Pulmonary artery endothelial cell (primary cell): ENCODE measurements at places on chromosomes 7 and 10. TPM values are rescaled to one million over a fixed set of nuclear protein-coding genes. Genes with fewer than 3 reads are reported as not detected.

DNA sequence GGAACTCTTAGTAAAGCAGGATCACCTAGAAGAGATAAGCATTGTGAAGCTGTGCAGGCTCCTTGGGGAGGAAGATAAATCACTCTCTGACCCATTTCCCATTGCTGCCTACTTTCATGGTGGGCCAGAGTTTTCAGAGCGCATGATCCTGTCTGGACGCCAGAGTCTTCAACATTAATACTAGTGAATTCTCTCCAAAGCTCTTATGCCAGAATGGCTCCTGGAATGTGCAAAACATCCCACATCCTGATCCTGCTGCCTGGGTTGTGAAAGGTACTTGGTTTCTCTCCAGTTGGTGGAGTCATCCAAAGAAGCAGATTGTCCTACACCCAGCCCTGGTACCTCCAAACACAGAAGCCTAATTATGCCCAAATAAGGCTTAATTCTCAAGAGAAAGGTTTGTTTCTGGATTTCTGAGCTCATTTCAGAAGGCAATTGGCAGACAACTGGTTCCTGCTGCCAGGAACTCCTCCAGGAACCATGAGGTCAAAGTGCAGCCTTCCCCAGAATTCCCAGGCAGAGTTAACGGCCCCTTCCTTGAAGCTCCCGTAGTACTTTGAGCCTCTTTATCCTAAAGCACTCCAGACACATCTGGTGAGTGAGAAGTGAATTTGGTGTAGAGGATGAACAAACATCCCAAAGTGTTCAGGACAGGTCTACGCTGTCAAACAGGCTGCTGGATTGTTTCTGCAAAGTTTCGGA, 495.2 kb downstream of the PLXNA4 start:
- DNase-seq, result no peak

DNA sequence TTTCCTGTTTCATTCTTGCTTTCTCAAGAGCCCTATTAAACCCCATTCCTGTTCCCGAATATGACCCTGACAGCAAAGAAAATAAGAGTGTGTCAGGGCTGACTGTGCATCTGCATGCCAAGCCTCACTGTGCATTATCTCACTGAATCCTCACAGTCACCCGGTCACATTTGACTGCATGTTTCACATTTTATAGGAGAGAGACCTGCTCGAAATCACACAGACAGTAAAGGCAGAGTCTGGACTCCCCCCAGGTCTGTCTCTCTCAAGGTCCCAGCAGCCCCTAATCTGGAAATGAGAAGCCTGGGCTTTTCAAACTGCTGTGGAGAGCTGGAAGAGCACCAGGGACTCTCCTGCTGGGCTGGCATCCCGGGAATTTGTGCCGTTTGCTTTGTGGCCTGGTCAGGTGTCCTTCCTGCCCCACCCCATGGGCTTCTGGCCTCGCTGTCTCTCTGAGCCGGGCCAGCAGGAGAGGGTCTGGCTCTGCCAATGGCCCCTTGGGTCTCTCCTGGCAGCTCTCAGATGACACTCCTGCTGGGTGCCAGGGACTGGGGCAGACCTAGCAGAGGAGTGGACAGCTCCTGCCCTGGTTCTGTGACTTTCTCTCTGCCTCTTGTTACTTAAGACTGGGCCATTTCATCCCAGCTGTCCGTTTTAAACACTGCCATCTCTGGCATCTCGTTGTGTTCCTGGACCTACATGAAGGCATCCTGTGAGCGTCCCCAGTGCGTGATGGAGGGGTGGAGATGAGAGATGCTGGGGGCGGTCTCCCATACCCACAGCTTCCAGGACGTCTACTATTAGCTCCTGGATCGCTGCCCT, 173.6 kb downstream of the ARHGAP12 start:
- no peak for DNase-seq

DNA sequence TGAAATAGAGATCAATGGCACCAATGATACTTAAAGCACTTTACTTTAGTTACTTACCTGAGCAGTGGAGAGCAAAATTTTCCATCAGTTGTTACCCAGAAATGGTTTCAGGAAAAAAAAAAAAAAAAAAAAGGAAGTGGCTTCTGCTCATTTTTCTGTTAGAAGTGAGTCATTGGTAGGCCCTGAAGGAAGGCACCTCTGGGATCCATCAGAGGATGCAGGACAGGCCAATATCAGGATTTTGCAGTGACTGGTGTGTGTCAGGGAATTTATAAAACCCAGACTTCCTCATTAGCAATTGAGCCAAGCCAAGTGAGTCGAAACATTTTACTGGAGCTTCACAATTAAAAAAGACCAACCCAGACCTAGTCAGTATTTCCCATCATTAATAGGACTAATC, 2.3 kb upstream of the SMIM30 start:
- no peak for DNase-seq

DNA sequence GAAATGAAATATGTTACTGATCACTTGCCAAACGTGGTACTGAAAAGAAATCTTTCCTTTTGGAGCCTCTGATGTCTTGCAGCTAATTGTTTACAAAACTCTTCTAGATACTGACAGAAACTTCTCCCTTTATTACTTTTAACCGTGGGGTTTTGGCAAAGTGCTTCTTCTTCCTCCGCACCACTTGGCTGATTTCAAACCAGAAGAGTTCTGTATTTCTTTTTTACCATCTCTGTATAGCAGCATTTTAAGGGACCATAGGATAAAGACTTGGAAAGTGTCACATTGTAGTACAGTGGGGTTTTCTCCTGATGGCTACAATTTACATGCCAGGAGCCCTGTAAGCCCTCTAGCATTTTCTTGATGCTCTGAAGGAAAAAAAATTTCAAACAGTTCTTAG, 21.9 kb upstream of the CREB5 start:
- DNase-seq, result no peak

DNA sequence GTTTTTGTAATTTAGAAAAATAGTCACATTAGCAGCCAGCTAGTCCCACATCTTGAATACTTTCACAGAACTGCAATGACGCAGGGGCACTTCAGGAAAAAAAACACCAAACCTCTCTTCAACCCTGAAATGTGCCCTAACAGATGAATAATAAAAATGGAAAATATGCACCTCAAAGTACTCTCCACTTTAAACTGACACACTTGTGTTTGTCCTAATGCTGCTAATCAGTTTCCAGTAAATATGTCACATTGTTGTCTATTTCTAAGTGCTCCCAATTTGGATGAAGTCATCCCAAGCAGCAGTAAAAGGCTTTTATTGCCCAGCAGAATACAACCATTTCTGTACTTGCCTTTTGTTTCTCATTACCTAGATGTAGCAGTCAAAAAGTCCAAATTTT, 86.7 kb downstream of the PARD3 start:
- no peak for DNase-seq

DNA sequence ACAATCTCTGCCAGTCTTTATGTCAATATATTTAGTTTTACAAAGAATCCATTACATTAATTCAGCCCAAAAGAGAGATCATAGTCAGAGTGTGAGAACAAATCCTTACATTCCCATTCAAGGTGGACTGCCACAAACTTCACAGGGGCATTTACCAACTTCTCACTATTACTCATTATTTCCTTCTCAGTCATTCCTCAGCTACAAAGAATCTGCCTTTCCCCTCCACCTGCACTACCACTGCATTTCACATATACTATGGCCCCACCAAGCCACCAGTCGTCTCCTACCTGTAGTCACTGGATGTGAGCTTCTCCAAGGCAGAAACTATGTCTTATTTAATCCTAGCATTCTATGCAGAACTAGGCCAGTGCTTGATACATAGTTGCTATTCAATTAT, 94.3 kb downstream of the USP6NL start:
- no peak for DNase-seq

DNA sequence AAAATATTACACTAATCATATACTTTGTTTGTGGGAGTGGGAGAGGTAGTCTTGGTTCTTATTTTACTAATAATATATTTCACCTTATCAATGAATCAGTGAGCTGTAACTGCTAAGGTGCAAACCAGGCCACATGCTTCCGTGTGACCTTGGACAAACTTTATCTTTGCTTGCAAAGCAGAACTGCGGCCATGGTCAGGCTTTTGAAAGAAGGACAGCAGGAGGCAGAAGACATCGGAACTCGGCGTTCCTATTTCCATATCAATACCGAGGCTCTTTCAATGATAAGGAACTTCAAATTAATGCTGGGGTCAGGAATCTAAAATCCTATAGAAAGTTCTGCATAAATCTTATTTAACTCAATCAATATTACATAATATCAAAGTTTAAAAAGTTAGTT, 491.9 kb upstream of the PFKP start:
- no peak for DNase-seq

GRCh38 chr7:84822941-84823510, 363.8 kb downstream of the SEMA3D start:
- DNase-seq, result no peak

- DNase-seq, result no peak
Observed at GRCh38 chr10:97426776-97427570, 982 bp downstream of the PGAM1 start.

GRCh38 chr10:99329554-99330346, 594 bp downstream of the CNNM1 start:
- DNase-seq, result no peak

- DNase-seq, result no peak
Observed at GRCh38 chr10:128972036-128972405, 495.0 kb upstream of the MGMT start.

DNA sequence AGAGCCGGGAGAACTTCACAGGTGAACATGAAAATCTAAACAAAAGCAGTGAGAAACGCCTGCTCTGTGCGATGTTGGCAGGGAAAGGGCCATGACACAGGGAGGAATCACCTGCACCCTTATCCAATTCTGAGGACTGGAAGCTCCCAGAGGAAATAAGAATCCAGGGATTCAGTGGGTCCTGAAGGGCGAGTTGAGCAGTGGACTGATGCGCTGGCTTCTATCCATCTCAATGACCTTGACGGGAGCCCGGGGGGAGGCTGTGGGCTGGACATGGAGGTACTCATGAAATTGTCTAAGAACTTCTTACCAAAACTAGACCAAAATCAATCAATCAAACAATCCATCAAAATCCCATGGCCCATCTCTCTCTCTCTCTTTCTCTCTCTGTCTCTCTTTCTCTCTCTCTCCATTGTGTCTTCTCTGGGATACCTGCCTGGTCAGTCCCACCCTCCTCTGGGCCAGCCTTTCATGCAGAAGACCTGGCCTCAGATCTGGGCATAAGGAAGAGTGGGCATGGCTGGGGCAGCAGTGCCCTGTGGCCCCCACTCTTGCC, 7.2 kb downstream of the CPXM2 start:
- no peak for DNase-seq

GRCh38 chr7:135481598-135481979, 28.3 kb downstream of the CNOT4 start:
- DNase-seq, result no peak

GRCh38 chr10:11655836-11656235, 44.4 kb upstream of the USP6NL start:
- no peak for DNase-seq

DNA sequence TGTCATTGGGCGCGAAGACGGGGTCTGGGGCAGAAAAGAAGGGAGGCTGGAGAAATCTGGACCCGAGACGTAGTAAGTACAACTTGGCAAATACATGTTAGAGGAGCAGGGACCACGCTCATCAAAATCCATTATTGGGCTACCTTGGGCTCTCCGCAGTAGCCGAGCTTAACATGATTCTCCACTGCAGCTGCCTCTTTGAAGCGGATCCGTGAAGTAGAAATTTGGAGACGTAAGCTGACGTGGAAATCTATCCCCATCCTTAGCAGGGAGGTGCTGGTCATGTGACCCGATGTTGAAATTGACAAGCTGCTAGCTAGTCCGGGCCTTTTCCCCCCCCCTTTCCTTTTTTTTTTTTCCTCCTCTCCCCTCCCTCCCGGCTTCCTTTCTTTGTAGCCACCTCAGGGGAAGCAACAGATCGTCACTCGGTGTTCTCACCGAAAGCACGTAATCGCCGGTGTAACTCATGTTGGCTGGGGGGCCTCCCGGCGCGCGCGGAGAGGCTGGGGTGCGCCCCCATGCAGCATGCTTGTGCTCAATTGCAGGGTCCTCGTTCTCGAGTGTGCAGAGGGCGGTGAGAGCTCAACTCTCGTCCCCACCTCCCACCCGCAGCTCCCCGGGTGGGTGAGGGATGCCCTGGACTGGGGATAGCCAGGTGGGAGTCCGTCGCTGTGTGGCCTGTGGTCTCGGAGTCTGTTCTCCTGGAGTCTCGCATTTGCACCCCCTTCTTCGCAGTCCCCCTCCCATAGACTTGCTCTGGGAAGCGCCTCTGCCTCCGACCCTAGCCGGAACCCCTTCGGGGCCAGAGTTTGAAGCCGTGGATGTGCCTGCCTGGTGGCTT, at the start of gene HOXA11:
TSS of gene HOXA11 (minus strand) at position 220 of the 841 bp plus-strand sequence. CDS start at position 132, 88 bp downstream.
- DNase-seq, result no peak

GRCh38 chr7:5613607-5614006, 167.9 kb downstream of the RNF216 start:
- no peak for DNase-seq

- DNase-seq, result no peak
Observed at GRCh38 chr7:7265081-7266075, 83.0 kb downstream of the C1GALT1 start.

DNA sequence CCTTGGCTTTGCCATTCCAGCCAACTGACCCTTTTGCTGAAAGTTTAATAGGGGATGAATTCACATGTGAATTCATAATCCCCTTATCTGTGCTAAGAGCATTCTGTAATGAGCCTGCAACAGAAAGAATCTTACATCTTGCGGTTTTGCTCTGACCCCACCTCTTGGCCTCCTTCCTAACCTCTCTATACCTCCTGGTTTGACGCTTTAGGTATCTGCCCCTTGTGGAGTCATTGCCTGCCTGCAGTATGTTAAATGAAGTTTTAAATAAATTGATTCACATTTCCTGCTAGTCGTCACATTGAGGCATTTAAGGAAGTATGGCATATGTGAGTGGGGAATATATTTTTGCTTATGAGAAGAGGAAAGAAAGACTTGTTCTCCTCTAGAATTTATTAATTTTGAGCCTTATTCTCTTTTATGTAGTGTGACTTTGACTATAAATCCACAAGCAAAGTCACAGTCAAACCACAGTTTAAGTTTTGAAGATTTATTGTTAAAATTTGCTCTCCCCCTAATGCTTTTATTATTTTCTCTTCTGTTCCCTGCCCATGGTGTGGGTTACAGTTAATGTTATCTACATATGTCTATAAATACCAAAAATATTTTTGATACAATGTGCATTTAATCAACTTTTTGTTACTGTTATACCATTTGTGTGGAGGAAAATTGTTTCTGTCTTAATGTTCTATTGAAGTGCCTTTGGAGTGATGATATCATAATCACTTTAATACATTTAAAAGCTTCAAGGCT, 60.9 kb downstream of the LRMDA start:
- DNase-seq, result no peak

- DNase-seq, result no peak
Observed at GRCh38 chr7:45295222-45295621, 137.6 kb downstream of the RAMP3 start.

Gene AGR2
- total RNA-seq, result not detected in 2 replicates

Gene CYP3A4
- not detected in 2 replicates for total RNA-seq

Gene SUMF2
- 129 and 164 TPM in 2 replicates for total RNA-seq

Gene PSD
- total RNA-seq, result 0.07 and 0.14 TPM in 2 replicates

Gene SMNDC1
- total RNA-seq, result 6.9 and 9.0 TPM in 2 replicates

Gene EPO
- not detected in 2 replicates for total RNA-seq

Gene MYH16
- total RNA-seq, result 0.21 and 0.53 TPM in 2 replicates

Gene HOXA4
- 0.26 and 0.74 TPM in 2 replicates for total RNA-seq

Gene EBF3
- 0.07 and 0.14 TPM in 2 replicates for total RNA-seq

Gene NPSR1
- total RNA-seq, result not detected in 2 replicates

Gene AKR1B15
- total RNA-seq, result not detected in 2 replicates

Gene CYP26A1
- 0.07 and 0.21 TPM in 2 replicates for total RNA-seq
